ENCODE measurements at places on chromosomes 5 and 9.

DNA sequence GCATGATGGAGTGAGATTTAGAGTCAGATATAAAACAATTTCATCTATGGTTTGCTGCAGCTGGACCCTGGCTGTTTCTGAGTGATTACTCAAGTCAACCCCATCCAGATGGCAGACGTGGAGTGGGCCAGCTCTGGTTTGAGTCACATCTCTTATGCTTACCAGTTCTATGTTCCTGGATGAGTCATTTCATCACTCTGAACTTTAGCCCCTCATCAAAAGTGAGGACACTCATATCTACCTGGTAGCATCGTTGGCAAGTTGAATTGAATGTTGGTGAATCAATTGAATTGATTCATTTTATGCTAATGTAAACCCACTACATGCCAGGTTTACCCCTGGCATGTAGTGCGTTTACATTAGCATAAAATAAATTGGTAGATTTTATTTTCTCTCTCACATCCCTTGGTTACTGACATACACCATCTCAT, 176.4 kb downstream of the FGF18 start:
- DNase-seq, result no peak

DNA sequence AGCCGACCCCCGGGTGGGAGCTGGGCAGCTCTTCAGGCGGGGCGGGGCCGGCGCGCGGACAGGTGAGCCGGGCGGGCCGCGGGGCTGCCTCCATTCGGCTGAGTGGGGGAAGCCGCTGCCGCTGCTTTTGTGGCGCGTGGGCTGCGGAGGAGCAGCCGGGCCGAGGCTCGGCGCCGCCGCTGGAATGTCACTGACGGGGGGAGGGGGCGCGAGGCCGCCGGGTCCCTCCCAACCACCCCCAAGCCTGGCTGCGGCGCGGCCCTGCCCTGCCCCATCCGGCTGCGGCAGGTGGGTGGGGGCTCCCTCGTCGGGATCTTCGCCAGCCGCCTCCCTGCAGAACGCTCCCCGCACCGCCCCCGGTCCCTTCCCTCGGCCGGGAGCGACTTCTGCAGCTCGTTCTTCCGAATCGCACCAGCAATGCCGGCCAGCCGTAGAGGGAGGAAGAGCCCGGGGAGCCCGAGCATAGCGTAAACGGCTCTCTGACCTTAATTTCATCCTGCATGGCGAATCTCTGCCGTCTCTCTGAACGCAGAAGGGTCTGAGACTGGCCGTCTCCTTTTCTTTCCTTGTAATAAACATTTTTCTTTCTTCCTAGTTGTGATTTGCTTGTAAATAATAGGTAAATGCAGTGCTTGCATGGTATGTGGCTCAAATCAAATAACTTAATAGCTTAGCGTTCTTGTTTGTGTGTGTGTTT, 505 bp downstream of the SPTAN1 start:
- DNase-seq, result peak; percentile 33

- DNase-seq, result no peak
Measured at GRCh38 chr9:18390393-18390792, 83.6 kb upstream of the ADAMTSL1 start.

GRCh38 chr9:117587263-117587662, 116.9 kb upstream of the TLR4 start:
- no peak for DNase-seq

DNA sequence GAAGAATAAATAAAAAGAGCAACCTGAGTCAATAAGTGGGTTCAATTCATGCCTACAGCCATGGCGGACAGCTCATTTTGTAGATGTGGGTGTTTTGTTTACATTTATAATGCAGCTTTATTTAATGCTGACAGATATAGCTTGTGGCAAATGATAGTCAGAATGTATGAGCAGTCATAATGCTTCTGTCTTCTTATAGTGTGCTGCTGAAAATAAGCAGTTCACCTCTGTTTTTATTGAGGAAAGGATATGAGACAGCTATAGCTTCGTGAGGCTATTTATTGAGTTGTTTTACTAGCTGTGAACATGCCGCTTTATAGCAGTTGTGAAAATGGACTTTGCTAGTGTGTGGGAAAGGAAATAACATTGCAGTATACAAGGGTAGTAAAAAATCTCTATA, 147.4 kb downstream of the PBX3 start:
- DNase-seq, result no peak

DNA sequence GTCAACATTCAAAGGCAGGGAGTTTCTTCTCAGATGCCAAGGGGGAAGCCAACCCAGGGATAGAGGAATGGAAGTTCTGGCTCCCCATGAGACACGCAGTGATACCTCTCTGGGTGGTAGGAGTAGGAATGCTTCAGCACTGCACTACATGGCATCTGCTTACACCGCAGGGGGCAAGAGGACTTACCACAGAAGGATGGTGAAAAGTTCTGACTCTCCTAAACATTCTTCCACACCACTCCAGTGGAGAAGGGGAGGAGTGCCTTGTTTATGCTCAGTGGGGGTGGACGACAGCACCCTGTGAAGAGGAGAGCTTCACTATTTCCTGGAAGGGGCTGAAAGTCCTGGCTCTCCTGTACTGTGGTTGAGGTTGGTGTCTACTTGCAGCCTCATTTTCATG, 1011.3 kb upstream of the WWC1 start:
- DNase-seq, result no peak

- no peak for DNase-seq
Measured at GRCh38 chr9:130642926-130643325, 21.5 kb upstream of the PRDM12 start.

GRCh38 chr5:39264528-39264927, 45.2 kb upstream of the FYB1 start:
- no peak for DNase-seq

DNA sequence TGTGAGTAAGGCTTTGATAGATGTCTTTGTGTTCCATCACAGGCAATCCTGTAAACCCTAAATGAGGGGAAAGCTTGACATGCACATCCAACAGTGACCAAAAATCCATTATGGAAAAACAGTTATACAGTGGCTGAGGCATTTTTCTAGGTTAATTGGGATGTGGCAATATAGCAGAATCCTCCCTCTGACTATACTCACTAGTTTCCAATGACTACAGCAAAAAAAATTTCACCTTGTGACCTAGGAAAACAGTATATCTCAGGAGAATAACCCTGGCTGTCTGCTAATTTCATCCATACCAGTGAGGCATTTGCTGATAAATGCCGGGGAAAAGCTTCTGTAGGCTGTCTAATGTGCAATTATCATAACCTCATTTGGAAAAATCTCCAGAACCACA, 49.9 kb upstream of the SNCAIP start:
- DNase-seq, result no peak

DNA sequence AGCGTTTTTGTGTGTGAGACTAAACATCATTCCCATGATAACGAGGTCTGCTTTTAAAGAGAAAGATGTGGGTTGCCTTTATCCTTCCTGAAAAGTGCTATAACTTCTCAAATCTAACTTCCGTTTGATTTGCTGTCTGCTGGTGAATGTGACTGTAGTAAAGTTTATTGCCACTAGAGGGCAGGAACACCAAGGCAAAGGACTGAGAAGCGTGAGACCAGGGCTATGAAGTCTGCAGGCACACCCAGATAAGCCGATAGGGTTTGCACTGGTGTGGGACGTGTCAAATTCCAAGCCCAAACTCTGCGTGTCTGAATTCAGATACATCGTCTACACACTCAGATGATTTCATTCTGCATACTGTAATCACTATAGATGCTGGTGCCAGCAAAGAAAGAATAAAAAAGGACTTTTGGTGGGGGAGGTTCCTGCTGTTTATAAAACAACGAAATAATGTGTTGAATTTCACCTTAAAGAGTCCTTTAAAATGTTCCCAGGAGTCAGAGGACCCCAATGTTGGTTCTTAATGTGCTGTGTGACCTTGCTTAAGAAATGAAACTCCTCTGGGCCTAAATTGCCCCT, 87.2 kb downstream of the PTTG1 start:
- DNase-seq, result peak; percentile 91

GRCh38 chr9:68747043-68747533, 42.0 kb downstream of the PIP5K1B start:
- DNase-seq, result no peak
